ENCODE measurements at places on chromosomes 7 and 10. TPM values are rescaled to one million over a fixed set of nuclear protein-coding genes. Genes with fewer than 3 reads are reported as not detected.

Gene SLC13A1
- not detected for total RNA-seq

Gene IQCE
- 21.2 TPM for total RNA-seq

Gene KCNIP2
- 17.1 TPM for total RNA-seq

Gene ADRA2A
- total RNA-seq, result 6.0 TPM

Gene TNRC18
- 78.0 TPM for total RNA-seq

Gene TEX47
- total RNA-seq, result not detected

Gene LDB1
- 63.4 TPM for total RNA-seq

Gene RBM17
- total RNA-seq, result 52.1 TPM

Gene AVPI1
- 4.2 TPM for total RNA-seq

Gene SAMD9
- 3.2 TPM for total RNA-seq

Gene CFAP70
- total RNA-seq, result 6.0 TPM

Gene PTPRN2
- 84.9 TPM for total RNA-seq

Gene BMPER
- total RNA-seq, result 12.2 TPM

Gene TRUB1
- 70.4 TPM for total RNA-seq

Gene KIAA1549
- total RNA-seq, result 30.4 TPM

Gene HABP2
- total RNA-seq, result 0.23 TPM

Gene GDF2
- 0.23 TPM for total RNA-seq

Gene TAS2R16
- total RNA-seq, result not detected

Gene ANXA8L1
- total RNA-seq, result not detected

Gene BAIAP2L1
- 1.6 TPM for total RNA-seq

Gene MUC12
- 0.23 TPM for total RNA-seq

Gene TNS3
- 28.8 TPM for total RNA-seq

Gene ASB10
- not detected for total RNA-seq

Gene HOXA2
- total RNA-seq, result not detected

Gene ANLN
- total RNA-seq, result 8.3 TPM

Gene ABCC2
- total RNA-seq, result 1.6 TPM

Gene DOCK4
- 82.6 TPM for total RNA-seq

Gene NUTM2E
- 0.46 TPM for total RNA-seq

Gene RPP38
- total RNA-seq, result 10.1 TPM

Gene DPY19L1
- 56.5 TPM for total RNA-seq

Gene OR6V1
- total RNA-seq, result not detected

Gene ADK
- 54.7 TPM for total RNA-seq

Gene SEC61G
- 158 TPM for total RNA-seq

Gene TBC1D12
- 66.2 TPM for total RNA-seq

Gene TMEM236
- 0.23 TPM for total RNA-seq

Gene OR2A12
- total RNA-seq, result not detected

Gene PON1
- 1.2 TPM for total RNA-seq

Gene PRSS2
- not detected for total RNA-seq

Measured in diencephalon (tissue), 1 donor.